Naive thymus-derived CD4-positive, alpha-beta T cell (primary cell): ENCODE measurements at places on chromosomes 11 and 22. TPM values are rescaled to one million over a fixed set of nuclear protein-coding genes. Genes with fewer than 3 reads are reported as not detected.

The KRTAP5-10 gene
- total RNA-seq: not detected

The MPEG1 gene
- not detected in 2 replicates for total RNA-seq

The TSPAN32 gene
- 63.9 TPM for total RNA-seq

The KCTD14 gene
- 0.19 and 0.61 TPM in 2 replicates for total RNA-seq

The OR56A4 gene
- total RNA-seq: not detected

The TENM4 gene
- total RNA-seq: 0.47 TPM

The HOATZ gene
- total RNA-seq: not detected

The TCF20 gene
- 93.7 TPM for total RNA-seq

The SLC1A2 gene
- not detected for total RNA-seq

The ACR gene
- total RNA-seq: not detected

The MMP12 gene
- total RNA-seq: not detected

The SYCE3 gene
- not detected for total RNA-seq

- DNase-seq: no peak
Observed at GRCh38 chr22:33880986-33881385, 39.3 kb downstream of the LARGE1 start.

GRCh38 chr11:10499452-10499851 lies 41.5 kb downstream of the RNF141 start:
- no peak for DNase-seq

GRCh38 chr11:47010179-47010578 lies 73.6 kb downstream of the CSTPP1 start:
- no peak for DNase-seq

DNA sequence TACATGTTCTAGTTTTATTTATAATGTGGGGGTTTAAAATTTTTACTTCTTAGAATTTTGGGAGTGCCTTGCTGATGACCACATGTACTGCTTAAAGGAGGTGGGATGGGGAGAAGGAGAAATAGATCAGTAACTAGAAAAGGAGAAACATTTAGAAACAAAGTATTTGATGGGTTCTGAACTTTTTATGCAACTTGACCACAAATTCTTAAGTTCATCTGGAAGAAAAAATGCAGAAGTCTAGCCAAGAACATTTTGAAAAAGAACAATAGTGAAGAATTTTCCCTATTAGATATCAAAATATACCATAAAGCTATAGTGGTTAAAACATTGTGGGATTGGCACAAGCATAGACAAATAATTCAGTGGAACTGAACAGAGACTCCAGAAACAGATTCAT lies 73.3 kb upstream of the AMPD3 start:
- no peak for DNase-seq

DNA sequence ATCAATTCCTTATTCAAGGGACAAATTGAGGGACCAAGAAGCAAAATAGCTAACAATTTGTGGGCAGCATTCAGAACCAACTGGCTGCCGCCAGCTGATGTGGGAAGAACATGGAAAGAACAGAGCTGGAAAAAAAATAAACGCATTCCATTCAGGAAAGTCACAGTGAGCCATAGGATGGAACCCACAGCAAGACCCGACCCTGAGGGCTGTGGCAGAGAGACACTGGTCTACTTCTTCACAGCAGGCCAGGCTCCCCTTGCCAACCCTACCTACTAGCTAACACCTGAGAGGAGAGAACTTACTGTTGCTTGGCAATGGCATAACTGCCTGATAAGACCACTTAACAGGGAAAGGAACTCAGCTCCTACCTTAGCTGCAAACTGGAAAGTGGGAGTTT lies 123.5 kb upstream of the APOA1 start:
- DNase-seq: no peak

- no peak for DNase-seq
Observed at GRCh38 chr11:8356216-8356615, 92.5 kb upstream of the LMO1 start.

GRCh38 chr11:111694851-111695250 lies 71.3 kb downstream of the PPP2R1B start:
- DNase-seq: no peak

- DNase-seq: no peak
Observed at GRCh38 chr11:11756718-11757117, 85.1 kb upstream of the USP47 start.

GRCh38 chr11:1570001-1570453 lies 2.0 kb downstream of the DUSP8 start:
- no peak for DNase-seq

DNA sequence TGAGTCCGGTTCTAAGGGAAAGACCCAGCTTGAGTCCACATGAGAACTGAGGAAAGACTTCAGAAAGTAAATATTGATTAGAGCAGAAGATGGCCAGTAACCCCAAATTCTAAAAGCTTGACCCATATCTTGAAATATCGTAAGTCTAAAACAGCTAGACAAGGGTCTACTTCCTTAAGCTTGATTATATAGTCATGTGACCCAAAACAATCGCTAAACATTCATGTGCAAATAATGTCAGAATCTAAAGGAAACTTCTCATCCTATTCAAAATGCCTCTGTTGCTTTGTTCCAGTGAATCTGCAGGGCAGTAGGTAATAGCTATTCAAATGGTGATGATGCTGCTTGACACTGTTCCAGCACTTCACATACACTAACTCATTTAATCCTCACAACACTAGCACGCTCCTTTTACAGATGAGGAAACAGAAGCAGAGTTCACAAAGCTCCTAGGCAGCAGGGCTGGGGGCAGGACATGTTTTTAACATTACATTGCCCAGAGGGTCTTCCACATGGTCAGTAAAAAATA lies 52.6 kb downstream of the TCF20 start:
- DNase-seq: no peak

GRCh38 chr11:116993599-116993998 lies 104.6 kb downstream of the SIK3 start:
- peak; percentile 72 for DNase-seq

- DNase-seq: no peak
Observed at GRCh38 chr11:111870113-111870512, 1.3 kb downstream of the ALG9 start.

DNA sequence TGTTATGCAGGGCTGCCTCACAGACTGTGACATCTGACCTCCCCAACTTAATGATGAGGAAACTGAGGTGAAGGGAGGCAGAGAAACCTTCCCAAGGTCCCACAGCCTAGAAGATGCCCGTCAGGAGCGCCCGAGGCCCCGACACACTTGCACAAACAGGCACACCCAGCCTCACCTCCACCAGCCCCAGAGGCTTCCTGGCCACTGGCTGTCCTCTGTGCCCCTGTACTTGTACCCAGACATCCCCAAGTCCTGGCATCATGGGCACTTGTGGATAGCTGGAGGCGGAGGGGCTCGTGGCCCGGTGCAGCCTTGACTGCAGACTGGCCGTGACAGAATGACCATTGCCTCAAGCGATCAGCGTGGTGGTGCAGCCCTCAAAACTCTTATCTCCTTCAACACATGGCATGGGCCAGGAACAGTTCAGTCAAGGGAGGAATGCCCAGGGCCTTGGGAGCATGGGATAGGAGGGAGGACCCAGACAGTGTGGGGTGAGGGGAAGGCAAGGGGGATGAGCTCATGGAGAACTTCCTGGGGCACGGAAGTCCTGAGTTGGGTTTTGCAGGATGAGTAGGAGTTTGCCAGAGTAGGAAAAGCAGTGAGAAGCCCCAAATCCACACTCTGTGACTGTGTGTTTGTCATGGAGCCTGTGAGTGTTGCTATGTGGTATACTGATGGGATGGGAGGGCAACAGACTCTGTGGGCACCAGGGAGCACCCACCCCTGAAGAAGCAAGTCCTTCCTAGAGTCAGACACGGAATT lies 25.8 kb upstream of the PPARA start:
- no peak for DNase-seq

GRCh38 chr22:46803031-46803880 lies 40.8 kb downstream of the TBC1D22A start:
- DNase-seq: peak; percentile 57

- no peak for DNase-seq
Observed at GRCh38 chr11:103995896-103996295, 40.5 kb upstream of the DDI1 start.

- no peak for DNase-seq
Observed at GRCh38 chr11:18294862-18295261, 27.1 kb downstream of the HPS5 start.

DNA sequence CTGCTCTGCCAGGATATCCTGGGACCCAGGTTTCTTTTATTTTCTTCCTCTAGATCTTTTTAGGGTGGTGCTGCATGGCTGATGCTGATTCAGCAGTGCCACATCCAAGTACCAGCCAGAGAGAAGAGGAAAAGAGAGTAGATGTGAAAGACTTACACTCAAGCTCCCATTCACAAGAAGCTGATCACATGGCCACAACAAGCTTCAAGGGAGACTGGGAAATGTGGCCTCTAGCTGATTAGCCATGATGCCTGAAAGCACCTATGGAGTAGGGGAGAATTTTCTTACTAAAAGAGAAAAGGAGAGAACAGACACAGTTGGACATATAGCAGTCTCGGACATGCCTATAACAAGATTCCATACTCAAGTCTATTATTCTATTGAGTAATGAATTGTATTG lies 34.4 kb upstream of the FJX1 start:
- no peak for DNase-seq

- no peak for DNase-seq
Observed at GRCh38 chr22:43272869-43273318, 70.3 kb downstream of the SCUBE1 start.

GRCh38 chr11:106879832-106880546 lies 138.3 kb downstream of the GUCY1A2 start:
- DNase-seq: no peak

- DNase-seq: no peak
Observed at GRCh38 chr11:70322666-70323065, 52.2 kb downstream of the PPFIA1 start.

DNA sequence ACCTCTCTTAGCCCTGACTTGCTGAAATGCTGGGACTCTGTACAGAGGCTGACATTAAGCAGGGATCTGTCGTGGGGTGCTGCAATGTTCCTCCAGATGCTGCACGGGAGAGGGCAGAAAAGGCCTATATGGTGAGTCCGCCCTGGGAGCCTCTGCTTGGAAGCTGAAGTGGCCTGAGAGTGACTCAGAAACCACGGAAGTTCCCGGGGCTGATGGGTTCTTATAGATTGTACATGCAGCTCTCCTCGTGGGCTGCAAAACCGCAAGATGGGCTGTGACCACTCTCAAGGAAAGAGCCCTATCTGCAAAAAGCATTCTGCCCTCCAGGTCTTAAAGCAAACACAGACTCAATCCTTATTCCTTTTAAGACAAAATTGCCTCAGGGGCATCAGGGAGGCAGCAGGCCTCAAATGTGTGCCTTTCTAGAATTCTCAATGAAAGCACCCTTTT lies 5.8 kb upstream of the SLC43A3 start:
- no peak for DNase-seq
